ENCODE measurements at places on chromosomes 7 and 10.

- DNase-seq, result no peak
Observed at GRCh38 chr7:148607151-148607661, 16.6 kb downstream of the C7orf33 start.

GRCh38 chr7:14275356-14275755 lies 285.9 kb upstream of the ETV1 start:
- no peak for DNase-seq

DNA sequence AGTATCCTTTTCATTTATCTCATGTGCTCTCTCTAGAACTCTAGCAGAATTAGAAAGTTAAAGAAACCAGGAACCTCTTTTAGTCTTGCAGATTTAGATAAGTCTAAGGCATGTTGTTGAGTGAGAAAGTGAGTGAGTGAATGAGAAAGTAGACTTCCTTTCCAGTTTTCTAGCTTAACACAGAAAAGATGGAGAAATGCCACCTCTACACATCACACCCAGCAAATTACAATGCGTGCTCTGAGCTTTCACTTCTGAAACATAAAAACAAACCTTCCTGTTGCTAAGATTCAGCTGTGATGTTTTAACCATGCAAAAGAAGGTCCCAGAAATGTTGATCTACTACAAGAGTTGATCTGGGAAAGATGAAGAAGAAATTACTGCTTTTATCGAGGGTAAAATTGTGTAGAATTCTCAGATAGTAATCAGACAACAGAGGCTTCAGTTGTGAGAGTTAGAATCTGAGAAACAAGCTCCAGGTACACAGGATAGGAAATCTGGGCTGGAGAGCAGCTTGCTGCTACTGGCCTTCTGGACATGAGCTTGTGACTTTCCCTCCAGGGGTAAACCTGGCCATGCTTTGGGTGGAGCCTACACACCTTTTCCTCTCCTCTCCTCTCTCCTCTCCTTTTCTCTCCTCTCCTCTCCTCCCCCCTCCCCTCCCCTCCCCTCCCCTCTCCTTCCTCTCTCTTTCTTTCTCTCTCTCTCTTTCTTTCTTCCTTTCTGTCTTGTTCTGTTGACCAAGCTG lies 4.6 kb downstream of the CYP3A5 start:
- DNase-seq, result no peak

DNA sequence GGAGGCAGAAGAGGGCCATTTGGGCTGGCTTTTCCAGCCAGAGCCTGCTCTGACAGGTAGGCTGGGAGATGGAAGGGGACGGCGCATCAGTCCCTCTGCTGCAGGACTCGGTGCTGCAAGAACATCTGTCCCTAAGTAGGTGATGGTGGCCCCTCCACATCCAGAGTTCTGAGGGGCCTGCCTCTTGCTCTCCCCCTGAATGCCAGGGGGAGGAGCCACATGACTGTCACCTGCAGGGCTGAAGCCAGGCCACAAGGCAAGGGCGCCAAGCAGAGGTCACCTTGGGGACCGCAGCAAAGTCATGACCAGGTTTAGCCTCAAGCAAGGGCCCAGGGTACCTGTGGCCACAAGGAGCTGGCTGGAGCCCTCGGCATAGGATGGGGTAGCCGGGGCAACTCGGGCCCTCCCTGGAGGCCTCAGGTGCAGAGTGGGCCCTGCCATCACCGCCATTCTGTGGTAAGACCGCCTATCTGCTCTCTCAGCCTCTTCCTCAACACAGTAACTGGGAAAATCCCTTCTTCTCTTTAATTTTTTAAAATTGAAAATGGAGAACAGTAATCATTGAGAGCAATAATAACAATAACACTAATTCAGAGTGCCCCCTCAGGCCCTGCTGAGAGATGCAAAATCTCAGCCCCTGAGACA lies 99.3 kb downstream of the FAM53B start:
- no peak for DNase-seq

DNA sequence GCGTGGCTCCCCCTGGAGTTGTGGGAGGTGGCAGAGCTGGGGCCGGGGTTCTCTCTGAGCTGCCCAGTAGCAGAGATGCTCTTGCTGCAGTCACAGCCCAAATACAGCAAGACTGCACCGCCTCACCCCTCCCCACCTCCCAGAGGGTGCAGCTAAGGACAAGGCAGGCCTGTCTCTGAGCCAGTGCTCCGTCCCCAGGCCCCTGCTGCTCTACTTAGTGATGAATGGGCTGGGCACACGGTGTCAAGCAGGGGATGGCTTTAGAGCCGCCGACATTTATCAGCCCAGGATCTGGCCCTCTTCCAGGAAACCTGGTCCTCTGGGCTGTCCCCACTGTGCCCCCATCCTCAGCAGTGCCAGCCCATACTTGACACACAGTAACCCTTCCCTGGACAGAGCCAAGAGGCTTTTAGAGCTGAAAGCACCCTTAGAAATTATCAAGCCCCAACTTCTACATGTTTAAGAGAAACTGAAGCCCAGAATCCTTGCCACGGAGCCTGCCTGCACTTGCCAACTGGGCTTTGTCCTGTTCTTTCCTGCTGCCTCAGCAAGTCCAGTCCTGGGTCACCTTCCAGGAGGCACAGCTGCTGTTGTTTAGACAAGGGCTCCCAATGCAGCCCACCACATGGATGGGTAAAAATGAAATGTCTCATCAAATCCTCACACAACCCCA lies 137.1 kb upstream of the UNC5B start:
- DNase-seq, result no peak

DNA sequence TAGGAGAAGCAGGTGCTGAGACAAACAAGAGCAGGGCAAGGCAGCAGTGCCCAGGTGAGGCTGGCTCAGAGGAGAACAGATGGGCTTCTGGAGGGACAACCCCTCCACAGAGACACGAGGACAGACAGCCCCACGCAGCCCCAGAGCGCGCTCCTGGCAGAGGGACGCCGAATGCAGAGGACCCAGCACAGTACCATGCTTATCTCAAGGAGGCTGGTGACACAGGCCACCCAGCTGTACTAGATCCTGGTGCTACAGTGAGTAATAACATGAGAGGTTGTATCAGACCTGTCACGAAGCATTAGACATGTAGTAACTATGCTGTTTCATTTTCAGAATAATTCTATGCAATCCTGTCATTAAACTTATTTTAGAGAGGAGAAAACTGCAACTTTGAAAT lies 60.4 kb upstream of the NCAPG2 start:
- no peak for DNase-seq

- DNase-seq, result no peak
Observed at GRCh38 chr7:73526896-73527821, 5.1 kb upstream of the BAZ1B start.

DNA sequence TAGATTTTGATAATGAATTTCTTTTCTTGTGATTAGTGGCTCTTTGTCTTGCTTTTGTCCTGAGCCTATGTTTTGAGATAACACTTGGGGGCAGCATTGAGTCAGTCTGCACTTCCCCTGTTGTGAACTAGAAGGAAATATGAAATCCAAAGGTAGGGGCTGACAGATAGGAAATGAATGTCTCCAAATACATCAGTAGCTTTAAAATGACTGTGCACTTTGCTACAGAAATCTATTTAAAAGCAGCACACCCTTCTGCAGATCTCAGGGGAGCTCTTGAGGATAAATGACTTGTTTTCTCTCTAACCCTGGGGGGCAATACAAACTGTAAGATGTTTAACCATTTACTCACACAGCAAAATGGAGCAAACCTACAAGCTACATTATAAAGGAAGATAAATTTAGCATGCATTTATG lies 176.0 kb upstream of the MYO3A start:
- no peak for DNase-seq

DNA sequence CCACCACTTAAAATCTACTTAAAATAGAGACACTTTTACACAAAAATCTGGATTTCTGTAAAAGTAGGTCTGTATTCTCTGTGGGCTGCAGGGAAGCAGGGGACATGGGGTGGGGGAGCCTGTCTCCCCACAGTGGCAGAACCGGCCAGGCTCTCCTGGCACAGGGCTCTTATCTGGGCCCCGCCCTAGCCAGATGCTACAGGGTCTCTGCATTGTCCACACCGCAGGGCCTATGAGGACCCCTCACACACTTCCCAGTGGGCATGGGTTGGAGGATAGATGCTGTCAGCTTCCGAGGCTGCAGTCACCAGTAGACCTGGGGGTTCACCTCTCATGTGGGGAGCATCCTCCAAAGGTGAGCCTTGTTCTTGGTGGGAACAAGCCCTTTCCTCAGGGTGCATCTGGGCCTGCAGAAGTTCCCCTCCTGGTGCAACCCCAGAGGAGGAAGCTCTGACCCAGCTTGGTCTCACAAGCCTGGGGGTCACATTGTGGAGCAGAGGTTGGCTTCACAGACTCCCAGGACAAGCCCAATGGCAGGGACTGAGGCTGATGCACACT lies 15.4 kb upstream of the MYL7 start:
- no peak for DNase-seq
